ENCODE measurements at places on chromosomes 13 and 19.

- no peak for DNase-seq
These were observed 771.4 kb downstream of the DIAPH3 start for GRCh38 chr13:59392328-59392727.

DNA sequence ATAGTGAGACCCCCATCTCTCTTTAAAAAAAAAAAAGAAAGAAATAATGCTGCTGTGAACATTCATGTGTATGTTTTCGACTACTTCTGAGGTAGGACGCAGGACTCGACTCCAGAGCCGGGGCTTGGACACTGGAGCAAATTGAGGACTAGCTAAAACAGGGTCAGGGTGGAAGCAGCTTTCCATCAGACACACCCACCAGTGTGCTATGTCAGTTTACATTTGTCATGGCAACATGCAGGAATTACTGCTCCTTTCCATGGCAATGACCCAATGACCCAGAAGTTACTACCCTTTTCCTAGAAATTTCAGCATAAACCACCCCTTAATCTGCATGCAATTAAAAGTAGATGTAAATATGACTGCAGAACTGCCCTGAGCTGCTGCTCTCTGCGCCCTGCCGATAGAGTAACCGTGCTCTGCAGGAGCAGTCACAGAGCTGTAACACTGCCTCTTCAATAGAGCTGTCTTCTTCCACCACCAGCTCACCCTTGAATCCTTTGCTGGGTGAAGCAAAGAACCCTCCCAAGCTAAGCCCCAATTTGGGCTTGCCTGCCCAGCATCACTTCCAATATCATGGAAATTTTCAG, 61.6 kb upstream of the ZNF599 start:
- DNase-seq, result no peak

GRCh38 chr19:27792576-27793127, 1420.3 kb downstream of the UQCRFS1 start:
- DNase-seq, result no peak

GRCh38 chr13:62837895-62838294, 1422.2 kb upstream of the PCDH20 start:
- DNase-seq, result no peak

DNA sequence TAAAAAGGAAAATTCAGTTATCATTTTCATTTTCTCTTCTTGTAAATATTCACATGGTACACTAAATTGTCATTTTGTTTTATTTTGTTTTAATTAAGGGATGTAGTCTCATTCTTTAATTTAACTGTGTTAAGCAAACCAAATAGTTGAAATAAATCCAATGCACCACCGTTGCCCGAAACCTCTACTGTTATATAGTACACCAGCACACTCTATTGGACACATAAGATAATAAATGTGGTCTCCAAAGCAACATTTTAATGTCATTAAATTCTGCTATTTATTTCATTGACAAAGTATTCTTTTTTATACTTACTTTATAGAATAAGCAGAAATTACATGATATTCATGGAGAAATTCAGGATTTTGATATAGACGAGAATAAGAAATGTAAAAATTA, 156.4 kb upstream of the FREM2 start:
- DNase-seq, result peak; percentile 4

DNA sequence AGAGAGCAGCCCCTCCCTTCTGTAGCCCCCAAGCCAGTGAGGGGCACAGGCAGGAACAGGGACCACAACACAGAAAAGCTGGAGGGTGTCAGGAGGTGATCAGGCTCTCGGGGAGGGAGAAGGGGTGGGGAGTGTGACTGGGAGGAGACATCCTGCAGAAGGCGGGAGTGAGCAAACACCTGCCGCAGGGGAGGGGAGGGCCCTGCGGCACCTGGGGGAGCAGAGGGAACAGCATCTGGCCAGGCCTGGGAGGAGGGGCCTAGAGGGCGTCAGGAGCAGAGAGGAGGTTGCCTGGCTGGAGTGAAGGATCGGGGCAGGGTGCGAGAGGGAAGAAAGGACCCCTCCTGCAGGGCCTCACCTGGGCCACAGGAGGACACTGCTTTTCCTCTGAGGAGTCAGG, 4.2 kb downstream of the KLK3 start:
- DNase-seq, result peak; percentile 92

Data from NCI-H1417 (cell line).